ENCODE measurements at places on chromosomes 4 and X.
A peak's percentile ranks its signal among the peaks of the same experiment; 100 is the strongest.

GRCh38 chr4:54077812-54078211 is 13.4 kb upstream of the CHIC2 start:
- DNase-seq: no peak

- no peak for DNase-seq
These were observed 291 bp upstream of the NBDY start for GRCh38 chrX:56728752-56729151.

GRCh38 chrX:148893395-148893794 is 393.0 kb downstream of the AFF2 start:
- no peak for DNase-seq

- peak; percentile 77 for DNase-seq
These were observed 88.9 kb upstream of the CITED1 start for GRCh38 chrX:72394518-72395170.

GRCh38 chr4:101701551-101701950 is 89.0 kb upstream of the BANK1 start:
- no peak for DNase-seq

DNA sequence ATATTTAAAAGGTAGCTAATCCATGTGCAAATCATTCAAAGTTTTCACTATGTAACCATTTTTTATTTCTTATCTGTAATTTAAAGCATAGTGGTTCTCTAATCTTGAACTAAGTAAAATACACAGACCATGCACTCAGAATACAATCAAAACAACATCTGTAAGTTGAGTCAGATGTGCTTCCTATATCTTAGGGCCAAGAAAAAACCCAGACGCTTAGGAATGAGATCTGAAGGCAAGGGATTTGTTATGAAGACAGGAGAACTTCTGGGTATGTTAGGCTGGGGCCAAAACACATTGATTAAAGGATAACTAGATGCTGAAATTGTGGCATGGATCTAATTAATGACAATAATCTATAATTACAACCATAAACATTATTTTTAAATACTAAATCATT is 120.3 kb downstream of the PDE5A start:
- DNase-seq: no peak

- no peak for DNase-seq
These were observed 50.8 kb downstream of the ZC4H2 start for GRCh38 chrX:64925480-64925879.

DNA sequence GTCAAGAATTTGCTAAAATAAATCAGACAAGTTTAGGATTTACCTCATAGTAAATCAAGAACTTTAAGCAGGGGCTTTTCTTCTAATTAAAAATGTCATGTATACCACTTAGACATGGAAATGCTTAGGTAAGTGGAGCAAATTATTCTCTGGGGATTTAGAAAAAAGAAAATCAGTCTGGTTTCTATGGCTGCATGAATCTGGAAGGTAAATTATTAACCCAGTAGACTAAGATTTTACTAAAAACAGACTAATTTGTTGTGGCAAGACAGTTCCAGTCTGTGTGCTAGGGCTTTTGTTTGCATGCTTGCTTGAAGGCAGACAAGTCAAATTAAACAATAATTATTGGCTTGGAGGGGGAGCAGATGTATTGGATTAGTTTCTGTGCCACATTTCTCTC is 140.6 kb downstream of the TBL1X start:
- no peak for DNase-seq

- DNase-seq: no peak
These were observed 153.3 kb upstream of the LNX1 start for GRCh38 chr4:53744446-53745160.

GRCh38 chrX:11331788-11332187 is 38.6 kb downstream of the AMELX start:
- DNase-seq: no peak

DNA sequence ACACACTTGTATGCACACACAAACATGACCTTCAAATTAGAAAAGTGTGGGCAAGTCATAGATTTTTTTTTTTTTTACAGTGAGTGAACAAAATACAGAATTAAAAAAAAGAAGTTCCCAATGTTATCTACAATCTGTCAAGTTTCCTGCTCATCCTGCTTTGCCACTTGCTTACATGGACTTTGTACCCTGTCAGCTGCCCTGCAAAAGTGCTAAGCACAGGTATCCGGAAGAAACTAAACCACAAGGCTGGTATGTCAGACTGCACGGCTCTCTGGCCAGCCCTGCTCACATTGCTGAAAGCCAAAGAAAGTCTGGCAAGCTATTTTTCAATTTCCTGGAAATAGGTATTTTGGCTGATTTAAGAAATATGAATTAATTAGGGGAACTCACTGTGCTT is 38.9 kb upstream of the BCLAF3 start:
- DNase-seq: no peak

DNA sequence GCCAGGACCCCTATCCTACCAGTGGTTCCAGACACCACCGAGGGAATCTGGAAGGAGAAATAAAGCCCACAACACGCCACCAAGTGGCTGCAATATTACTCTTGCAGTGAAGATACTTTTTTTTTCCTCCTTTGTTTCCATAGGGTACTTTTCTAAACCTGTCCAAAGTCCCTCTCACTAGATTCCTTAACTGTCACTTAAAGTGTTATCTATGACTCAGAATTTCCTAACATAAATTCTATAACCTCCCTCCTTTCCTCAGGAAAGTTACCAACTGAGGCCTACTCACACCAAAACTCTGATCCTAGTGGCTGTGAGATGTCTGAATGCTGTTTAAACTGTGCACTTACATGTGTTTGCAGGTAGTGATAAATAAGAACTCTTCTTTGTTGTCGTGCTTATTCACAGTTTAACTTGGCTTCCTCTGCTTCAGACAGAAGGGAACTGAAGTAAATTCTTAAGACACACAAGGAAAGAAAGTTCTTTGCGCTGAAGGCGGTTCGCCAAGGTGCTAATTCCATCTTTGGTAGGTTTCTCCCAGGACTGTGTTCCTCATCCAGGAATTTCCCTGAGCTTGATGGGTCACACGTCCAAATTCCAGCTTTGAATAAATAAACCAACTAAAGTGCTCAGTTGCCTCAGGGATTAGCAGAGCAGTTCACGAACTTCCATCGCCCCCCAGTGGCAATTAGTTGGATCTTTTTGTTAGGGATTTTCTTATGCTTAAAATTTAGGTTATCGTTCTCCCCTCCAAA is 10.7 kb upstream of the HCCS start:
- peak; percentile 31 for DNase-seq

DNA sequence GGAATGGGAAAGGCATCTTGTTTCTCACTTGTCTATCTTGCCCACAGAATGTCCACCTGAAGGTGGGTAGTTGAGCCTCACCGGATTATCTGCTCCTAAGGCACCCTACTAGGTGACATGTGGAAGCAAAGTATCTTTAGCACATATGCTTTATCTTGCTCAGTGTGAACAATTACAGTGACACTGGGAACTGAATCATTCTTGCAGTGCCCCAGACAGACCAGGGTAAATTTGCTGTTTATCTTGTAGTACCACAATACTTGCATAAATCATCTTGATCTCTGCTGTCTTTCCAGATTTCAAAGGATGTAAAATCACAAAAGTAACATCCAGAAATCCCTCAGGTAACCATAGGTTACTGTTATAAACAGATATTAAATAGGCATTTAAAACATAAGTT is 930.0 kb upstream of the INTU start:
- DNase-seq: no peak

GRCh38 chr4:159069922-159070321 is 33.0 kb upstream of the RAPGEF2 start:
- no peak for DNase-seq

DNA sequence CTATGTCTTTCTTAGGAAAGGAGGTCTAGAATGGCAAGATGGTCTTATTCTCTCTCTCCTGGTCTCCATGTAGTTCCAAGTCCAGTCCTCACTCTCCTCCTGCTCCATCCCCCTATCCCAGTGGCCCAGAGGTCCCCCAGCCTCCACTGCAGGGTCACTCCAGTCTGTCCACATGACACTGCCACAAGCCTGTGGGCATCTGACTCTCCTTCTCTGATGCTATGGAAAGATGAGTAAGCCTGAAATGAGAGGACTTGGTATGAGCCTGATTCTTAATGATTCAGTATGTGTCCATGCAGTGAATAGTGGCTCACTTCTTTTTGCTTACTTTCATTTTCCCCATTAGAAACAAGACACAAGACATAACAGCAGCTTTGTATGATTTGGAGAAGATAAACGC is 516.8 kb upstream of the ADGRL3 start:
- no peak for DNase-seq

DNA sequence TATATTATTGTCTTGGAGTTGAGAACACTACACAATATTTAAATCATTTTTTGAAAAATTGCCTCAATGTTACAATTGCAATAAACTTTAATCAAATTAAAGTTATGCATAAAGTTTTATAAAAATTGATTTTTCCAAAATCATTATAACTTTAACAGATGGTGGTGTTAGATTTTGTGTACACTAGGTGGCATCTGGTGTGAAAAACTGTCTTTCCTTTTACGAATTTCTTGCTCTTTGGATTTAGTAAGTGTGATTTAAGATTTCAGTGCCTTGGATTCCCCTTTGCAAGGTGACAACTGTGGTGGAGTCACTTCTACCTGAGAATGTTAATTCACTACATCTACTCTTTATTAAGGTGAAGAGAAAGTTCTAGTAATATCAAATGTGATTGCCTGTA is 91.6 kb downstream of the AREG start:
- no peak for DNase-seq

DNA sequence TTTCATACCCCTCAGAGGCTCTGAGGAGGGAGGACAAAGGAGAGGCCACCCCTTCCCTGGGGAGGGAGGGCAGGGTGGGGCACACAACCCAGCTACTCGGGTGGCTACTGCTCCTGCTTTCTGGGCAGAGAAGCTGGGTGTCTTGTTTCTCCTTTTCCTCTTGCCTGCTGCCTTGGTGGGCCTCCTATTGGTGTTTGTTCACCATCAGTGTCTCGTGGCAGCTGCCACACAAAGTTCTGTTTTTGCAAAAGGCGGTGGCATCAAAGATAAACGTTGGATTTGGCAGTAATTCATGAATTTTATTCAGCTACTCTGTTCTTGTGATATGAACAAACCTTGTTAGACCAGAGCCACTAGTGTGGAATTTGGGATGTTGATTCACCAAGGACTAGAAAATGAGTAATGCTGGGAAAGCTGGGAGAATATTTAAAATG is 153.0 kb upstream of the SCML1 start:
- no peak for DNase-seq

DNA sequence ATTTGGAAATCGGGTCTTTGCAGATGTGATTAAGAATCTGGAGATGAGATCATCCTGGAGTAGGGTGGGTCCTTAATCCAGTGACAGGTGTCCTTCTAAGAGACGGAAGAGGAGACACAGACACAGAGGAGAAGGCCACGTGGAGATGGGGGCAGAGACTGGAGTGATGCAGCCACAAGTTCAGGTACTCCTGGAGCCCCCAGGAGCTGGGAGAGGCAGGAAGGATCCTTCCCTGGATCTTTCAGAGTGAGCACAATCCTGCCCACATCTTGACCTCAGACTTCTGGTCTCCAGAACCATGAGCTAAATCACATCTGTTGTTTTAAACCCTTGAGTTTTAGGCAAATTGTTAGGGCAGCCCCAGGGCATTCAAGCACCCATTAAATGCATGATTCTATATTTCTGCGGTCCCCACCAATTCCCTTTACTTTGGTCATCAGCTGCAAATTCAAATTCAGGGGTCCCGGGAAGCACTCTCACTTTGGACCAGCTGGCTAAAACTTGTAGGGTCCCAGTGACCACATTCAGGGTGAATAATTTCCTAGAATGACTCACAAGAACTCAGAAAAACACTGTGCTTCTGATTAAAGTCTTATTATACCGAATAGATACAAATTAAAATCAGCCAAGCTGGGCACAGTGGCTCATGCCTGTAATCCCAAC is 12.8 kb upstream of the AKAP17A start:
- DNase-seq: no peak

GRCh38 chr4:93710847-93711430 is 117.6 kb upstream of the ATOH1 start:
- DNase-seq: no peak

DNA sequence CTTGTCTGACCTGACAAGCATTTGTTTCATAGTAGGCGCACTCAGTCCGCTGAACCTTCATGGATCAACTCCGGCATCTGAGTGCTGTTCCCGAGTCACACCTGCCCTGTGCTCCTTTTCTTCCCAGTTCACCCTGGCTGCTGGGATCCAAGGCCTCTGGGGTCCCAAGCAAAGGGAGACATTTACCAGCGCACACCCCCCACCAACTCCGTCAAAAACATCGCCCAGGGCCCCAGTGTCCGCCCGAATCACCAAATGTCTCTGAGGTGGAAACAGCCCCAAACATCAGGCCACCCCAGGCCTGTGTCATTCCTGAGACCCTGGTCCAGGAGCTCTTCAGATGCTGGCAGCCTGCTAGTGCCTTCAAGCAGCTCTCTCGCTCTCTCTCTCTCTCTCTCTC is 5.1 kb downstream of the BLOC1S4 start:
- no peak for DNase-seq

DNA sequence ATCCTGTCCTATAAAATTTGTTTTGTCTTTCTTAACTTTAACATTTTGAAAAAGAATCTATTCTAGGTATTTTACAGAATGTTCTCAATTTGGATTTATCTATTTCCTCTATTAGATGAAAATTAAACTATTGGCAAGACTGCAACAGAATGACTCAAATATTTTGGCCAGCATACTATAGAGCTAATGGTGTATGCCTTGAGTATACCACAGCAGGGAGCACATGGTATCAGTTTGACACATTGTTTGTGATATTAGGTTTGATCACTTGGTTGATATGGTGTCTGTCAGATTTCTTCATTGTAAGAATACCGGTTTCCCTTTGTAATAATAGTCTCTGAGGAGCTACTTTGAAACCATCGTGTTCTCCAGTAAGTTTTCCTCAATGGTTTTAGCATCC is 87.8 kb upstream of the NPNT start:
- no peak for DNase-seq

GRCh38 chr4:72484981-72485380 is 84.0 kb downstream of the ADAMTS3 start:
- no peak for DNase-seq

- DNase-seq: no peak
These were observed 68.8 kb downstream of the SPANXN4 start for GRCh38 chrX:143094417-143095023.

DNA sequence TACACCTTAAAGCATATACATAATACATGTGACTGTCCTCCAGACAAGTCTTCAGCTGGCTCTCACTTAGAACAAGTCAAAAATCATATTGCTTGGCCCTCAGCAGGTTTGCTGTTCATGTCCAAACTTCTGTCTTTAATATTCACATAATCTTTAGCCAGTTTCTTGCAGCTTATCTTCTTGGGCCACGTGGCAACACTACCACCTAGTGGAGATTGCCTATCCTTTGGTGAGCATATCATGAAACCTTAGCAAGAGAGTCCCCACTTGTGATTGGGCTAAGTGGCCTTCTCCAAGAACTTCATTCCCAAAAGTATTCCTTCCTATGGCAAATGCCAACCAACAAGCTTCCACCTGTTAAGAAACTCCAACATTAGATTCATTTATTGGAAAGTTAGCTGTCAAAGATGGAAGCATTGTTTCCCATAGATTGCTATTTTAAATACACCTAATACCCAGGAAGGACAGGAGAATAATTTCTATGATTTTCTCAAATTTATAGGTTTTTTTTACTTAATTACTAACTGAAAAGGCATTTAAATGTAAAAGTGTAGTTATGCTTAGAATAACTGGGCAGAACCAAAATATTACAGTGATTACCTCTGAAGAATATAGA is 231.9 kb upstream of the INTU start:
- DNase-seq: peak; percentile 24

All from retinal pigment epithelial cell (primary cell).